ENCODE measurements at places on chromosomes 5 and 9.

GRCh38 chr5:109762821-109763220 is 73.1 kb downstream of the MAN2A1 start:
- DNase-seq, result no peak

DNA sequence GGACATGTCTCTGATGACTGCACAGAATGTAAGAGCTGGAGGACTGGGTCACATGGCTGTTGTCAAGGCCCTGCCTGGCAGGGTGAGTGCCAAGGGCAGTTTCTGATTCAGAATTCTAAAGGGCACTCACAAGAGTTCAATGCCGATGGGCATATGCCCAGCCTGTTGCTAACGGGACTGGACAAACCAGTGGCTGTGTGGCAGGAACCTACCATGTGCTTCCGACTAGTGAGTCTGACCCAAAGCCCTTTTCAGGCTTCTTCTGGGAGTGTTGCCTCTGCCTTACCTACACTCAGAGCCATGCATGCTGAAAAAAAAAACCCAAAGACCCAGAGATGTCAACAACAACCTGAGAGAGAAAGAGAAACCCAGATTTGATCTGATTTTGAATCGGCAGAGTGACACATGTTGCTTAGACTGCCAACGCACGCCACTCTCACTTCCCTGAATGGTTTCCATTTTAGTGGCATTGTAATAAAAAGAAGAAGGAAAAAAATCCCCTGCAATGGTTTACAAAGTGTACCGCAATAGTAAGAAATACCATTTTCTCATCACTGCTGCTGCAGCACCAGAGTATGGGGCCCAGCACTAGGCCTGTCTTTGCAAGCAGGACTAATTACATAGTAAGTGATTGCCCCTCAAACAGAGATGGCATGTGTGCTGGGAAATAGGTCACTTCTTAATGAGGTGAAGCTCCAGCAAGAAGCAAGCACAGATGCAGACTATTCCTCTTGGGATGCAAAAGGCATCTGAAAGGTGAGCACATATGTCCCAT is 194.3 kb downstream of the PALM2AKAP2 start:
- DNase-seq, result no peak

GRCh38 chr9:77030045-77030444 is 10.6 kb downstream of the FOXB2 start:
- DNase-seq, result no peak

DNA sequence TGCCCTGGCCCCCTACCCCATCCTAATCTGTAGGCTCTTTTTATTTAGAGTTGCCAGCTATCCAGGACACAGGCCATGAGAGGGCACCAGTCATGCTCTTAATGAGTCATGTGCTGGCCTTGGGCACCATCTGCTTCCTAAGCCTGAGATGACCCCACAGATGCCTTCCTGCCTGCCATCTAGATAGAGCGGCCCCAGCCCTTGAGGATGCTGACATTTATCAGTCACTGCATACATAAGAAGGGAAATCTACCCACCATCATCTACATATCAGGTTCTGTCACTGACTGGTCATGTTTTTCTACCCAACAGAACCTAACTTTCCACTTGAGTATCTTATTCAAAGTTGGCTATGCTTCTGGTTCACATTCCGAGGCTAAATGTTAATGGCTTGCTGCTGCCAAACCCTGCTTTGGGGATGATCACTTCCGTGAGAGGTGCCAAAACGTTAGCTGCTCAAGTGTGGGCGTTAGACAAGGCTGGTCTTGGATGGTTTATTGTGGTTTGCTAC is 49.9 kb upstream of the TTC23L start:
- DNase-seq, result peak; percentile 94

DNA sequence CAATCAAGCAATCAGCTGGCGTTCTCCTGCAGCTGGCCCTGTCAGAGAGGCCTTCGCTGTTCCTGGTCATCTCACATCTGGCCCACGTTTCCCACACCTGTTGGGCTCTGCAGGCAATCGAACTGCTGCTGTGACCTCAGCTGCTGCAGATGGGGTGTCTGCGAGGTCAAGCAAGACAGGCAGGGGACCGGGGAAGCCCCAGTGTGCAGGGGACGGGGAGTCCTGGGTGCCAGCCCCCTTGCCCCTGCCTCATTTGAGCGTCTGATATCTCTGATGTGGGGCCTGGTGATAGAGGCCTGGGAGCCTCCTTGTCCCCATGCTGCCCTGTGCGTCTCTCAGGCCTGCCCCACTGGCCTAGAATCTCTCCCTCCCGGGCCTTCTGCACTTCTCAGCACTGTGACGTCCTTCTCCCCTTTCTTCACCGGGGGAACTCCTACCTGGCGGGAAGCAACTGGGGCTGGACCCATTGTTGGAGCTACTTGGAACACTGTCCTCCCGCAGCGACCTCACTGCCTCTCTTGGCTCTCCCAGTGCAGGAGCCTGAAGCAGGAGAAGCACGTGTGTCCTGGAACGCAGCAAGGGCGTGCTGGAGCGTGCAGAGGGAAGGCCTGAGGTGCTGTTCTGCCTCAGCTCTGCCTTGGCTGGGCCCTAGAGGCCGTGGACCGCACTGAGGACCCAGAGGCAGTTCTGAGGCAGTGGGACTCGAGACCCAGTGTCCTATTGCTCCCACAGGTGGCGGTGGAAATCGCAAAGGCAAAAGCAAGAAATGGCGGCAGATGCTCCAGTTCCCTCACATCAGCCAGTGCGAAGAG is 3.9 kb downstream of the GRK6 start:
- DNase-seq, result no peak

DNA sequence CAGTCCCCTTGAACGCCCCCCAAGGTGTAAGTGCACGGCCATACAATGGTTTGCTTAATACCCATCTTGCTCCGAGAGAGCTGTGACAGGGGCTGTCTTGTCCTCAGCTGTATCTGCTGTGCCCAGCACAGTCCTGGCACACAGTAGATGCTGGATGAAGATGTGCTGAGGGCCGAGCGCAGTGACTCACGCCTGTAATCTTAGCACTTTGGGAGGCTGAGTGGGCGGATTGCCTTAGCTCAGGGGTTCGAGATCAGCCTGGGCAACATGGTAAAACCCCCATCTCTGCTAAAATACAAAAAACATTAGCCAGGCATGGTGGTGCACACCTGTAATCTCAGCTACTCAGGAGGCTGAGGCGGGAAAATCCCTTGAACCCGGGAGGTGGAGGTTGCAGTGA is 53.6 kb downstream of the C9orf50 start:
- no peak for DNase-seq

DNA sequence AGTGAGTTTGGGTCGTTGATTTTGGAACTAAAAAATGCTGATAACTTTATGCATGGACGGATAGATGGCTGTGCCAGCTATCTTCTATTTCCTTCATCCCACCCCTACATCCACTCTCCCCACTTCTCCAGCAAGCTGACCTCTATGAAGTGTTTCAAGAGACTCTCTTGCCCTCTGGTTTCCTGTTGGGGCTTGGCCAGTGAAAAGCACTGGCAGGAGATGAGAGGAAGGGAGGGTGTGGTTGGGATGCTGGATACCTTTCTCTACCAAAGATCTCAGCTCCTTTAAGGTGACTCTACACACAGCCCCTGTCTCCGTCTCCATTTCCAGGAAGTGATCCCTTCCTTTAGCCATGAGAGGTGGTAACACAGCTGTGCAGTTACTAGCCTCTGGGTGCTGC is 30.0 kb upstream of the JMY start:
- no peak for DNase-seq

DNA sequence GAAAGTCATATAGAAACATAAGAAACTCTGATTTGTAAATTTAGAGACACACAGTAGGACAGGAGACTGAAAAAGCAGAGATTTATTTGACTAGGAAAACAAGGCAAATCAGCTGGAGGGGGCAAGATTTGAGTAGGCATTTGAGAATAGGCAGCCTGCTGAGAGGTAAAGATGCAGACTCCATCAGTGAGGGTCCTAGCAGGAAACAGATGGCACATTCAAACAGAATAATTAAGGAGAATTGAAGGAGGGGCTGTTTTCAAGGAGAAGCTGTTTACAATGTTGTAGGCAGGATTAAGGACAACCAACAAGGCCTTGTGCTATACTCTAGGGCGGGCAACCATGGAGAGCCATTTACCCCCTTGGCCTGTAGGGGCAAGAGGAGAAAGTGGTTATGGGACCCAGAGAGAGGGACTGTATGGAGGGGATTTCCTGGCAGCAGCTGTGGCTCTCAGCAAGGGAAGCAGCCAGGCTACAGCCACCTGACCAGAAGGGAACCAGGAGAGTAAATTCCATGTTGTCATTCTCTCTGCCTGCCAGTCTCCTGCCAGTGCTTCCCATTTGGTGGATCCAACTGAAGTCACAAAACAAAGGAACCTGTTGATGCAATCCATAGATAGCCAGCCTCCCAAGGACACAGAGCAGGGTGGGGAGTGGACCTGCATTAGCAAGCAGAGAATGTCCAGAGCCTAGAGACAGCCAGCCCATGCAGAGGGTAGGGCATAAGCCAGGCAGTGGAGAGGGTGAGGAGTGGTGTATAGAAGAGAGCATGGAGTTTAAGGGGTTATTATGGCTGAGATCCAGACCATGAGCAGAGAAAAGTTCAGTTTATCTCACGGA is 38.2 kb downstream of the PAPPA start:
- no peak for DNase-seq

DNA sequence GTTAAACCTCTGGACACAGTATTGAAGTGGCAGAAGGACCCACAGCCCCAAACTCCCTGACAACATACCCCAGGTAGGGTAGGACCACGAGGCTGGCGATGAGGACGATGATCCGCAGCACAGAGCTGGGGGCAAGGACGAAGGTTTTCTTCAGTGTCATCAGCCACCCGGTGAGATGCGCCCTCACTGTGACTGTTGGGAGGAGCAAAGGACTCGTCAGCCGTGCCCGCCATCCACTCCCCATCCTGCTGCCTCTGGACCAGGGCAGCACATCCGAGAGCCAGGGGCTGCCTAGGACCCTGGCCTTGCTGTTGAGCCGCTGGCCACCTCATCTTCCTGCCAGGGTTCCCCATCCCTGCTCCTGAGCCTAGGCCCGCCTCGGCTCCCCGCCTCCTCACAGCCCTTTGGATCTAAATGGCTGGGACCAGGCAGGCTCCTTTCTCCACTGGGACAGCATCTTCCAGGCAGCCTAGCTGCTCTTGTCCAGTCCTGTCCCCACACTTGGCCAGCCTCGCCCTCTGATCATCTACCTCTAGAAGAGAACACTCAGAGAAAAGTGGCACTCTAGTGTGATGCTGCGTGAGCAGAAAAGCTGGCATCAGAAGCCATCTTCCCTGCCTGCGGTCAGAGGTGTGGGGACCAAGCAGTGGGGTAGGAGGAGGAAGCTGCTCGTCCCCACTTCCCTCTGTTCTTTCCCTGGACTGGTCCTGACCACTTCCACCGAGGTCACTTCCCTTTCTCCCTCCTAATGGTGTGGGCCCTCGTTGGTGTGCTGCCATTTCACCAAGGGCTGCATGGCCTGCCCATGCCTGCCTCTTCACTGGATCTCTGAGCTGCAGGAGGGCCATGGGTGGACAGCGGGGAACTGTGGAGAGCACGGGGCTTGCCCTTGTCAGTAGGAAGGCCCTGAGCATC is 49.2 kb downstream of the OTULIN start:
- no peak for DNase-seq

- DNase-seq, result no peak
Observed at GRCh38 chr9:93436218-93436617, 15.3 kb upstream of the FAM120A start.

DNA sequence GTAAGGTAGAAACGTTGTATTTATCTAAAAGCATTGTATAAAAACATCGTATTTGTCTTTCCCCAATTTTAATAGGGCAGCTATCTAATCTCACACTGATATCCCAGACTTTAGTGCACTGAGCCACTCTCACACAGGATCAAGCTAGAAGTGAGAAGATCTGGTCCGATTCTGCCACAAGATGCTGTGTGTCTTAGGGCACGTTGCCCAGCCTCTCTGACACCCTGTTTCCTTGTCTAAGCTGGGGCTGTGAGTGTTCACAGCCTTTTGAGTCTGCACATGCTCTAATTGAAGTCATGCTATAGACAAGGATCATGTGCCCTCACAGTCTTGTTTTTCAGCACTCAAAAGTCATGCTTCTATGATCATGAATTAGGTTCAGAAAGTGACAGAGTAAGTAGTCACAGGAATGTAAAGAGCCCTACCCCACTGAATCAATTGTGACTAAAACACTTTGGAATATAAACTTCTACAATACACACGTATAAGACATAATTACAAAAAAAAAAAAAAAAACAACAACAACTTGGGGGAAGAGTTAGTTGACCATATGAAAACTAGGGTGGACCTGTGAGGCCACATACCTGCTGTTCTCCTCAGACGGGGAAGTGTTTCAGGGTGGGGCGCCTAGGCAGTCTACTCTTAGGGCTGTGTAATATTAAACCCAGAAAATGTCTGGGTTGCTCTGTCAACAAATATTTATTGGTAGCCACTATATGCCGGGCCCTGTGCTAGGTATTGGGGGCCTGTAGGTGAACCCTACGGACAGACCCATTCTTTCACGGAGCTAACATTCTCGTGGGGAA is 893 bp upstream of the ABLIM3 start:
- DNase-seq, result no peak

DNA sequence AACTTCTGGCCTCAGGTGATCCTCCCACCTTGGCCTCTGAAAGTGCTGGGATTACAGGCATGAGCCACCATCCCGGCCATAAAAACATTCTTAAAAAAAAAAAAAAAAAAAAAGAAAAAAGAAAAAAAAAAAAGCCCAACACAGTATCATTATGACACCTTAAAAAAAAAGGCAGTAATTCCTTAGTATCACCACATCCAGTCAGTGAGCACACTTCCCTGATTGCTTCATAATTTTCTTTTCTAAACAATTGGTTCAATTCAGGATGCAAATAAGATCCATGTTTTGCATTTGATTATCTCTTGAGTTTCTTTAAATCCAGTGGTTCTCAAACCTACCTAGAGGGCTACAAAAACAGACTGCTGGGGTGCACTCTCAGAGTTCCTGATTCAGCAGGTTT is 182.5 kb downstream of the CDK5RAP2 start:
- DNase-seq, result no peak

DNA sequence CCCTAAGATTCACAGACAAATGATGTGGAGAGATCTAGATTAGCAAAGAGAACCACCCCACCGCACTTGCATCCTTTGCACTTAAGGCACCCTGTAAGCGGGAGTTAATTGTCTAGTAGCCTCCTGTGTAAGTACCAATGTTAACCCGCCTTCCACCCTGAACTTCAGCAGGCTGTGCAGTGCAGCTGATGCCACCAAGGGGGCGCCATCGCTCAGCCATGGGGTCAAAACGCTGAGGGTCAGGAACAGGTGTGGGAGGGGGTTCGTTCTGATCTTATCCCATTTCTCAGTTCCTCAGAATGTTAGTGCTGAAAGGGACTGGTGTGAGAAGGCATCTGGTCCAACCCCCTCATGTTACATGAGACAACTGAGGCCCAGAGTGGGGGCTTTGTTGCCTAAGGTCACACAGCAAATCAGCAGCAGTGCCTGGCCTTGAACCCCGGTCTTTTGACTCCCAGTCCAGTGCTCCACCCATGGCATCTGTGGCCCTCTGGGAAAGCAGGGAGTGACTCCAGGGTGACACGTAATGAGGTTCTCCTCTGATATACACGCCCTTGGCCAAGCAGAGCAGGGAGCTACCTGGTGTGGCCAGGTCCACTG is 57.3 kb downstream of the CYFIP2 start:
- no peak for DNase-seq

- no peak for DNase-seq
Observed at GRCh38 chr5:36478646-36479317, 127.6 kb upstream of the SLC1A3 start.

Measured in cardiac fibroblast (primary cell).